Activated CD8-positive, alpha-beta memory T cell treated with anti-CD3 and anti-CD28 coated beads, Interleukin-2, amount 10 ng/mL, durations not matched to agents 7 days and 5 days (primary cell): ENCODE measurements at places on chromosomes 7 and 10. TPM values are rescaled to one million over a fixed set of nuclear protein-coding genes. Genes with fewer than 3 reads are reported as not detected.

Gene NRG3
- not detected for total RNA-seq

Gene TMEM140
- 27.5 TPM for total RNA-seq

Gene GNAT3
- not detected for total RNA-seq

Gene PLAU
- total RNA-seq: 4.8 TPM

Gene CDHR1
- total RNA-seq: 1.6 TPM

Gene ARHGEF5
- 7.4 TPM for total RNA-seq

Gene ANKRD22
- total RNA-seq: 0.37 TPM

GRCh38 chr7:94008537-94008936 is 4.4 kb upstream of the BET1 start:
- peaks cover 9% of the 10 kb centered on the region for H3K4me1 ChIP-seq
- H3K27me3 ChIP-seq: peaks cover 20% of the 10 kb centered on the region
- DNase-seq: no peak

DNA sequence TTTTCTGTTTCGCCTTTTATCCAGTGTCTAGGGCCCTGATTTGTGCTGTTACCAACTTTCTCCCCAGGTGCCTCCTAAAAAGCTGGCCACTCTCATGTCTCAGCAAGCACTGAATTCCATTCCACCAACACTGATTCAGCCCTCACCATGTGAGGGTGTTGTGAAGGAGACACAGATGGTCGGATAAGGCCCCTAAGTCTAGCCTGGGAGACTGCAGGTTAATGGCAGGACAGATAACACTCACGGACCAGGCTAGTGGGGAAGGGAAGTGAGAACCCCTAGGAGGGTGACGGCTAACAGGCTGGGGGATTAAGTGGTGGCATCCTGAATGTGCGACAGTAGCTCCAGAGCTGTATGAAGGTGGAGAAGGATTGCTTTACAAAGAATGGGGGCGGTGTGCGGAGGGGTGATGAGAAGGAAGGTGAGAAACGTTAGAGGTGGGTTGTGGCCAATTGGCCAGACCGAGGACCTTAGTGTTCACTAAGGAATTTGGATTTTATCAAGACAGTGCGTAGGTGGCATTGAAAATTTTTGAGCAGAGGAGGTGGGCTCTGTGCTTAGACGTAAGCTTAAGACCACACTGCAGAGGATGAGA is 3.8 kb upstream of the DUSP5 start:
- H3K27me3 ChIP-seq: no peaks in the 10 kb centered on the region
- no peak overlapping the region for H3K4me3 ChIP-seq
- H3K36me3 ChIP-seq: peaks cover 17% of the 10 kb centered on the region
- H3K4me1 ChIP-seq: peaks cover 35% of the 10 kb centered on the region
- DNase-seq: no peak
- H3K27ac ChIP-seq: no peak overlapping the region

- no peaks in the 10 kb centered on the region for H3K4me1 ChIP-seq
- H3K27ac ChIP-seq: no peak overlapping the region
- H3K27me3 ChIP-seq: no peaks in the 10 kb centered on the region
- H3K36me3 ChIP-seq: no peaks in the 10 kb centered on the region
- no peak overlapping the region for H3K4me3 ChIP-seq
These were observed 139.0 kb downstream of the FGFR2 start for GRCh38 chr10:121459279-121459621.

DNA sequence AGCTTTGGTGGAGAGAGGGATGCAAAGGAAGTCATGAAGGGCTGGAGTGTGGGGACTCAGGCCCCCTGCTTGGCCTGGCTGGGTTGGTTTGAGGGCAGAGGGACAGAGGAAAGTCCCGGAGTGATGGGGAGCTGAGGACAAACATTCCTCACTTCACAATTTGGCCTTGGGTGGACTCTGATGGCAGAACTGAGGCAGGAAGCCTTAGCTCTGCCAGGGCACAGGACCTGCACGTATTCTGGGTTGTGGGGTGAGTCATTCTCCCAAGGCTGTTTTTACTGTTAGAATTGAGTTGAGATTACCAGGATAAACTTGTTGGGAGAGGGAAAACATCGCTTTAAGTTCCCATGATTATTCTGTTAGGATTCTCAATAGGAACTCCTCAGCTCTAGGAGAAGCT is 2.6 kb downstream of the GOLGA7B start:
- peaks cover 38% of the 10 kb centered on the region for H3K4me1 ChIP-seq
- peaks cover 7% of the 10 kb centered on the region for H3K27me3 ChIP-seq
- no peak for DNase-seq
- H3K4me3 ChIP-seq: peak overlapping the region; percentile 12
- peak overlapping the region; percentile 8 for H3K27ac ChIP-seq
- H3K36me3 ChIP-seq: peaks cover under 1% of the 10 kb centered on the region

GRCh38 chr7:26658389-26659084 is 205.9 kb downstream of the SKAP2 start:
- H3K4me1 ChIP-seq: no peaks in the 10 kb centered on the region
- no peak for DNase-seq
- H3K27me3 ChIP-seq: peaks cover 27% of the 10 kb centered on the region
- no peaks in the 10 kb centered on the region for H3K36me3 ChIP-seq

DNA sequence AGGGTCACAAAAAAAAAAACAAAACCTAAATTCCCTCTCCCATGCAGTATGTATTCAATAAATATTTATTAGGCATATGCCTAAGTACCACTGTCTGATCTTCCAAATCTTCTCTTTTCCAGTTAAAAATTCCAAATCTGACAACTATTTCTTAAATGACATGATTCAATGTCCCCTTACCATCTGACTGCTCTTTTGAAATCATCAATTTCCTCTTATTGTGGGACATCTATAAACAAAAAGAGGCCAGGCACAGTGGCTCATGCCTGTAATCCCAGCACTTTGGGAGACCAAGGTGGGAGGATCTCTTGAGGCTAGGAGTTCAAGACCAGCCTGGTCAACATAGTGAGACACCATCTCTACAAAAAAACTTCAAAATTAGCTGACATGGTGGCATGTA is 103.5 kb downstream of the TBXAS1 start:
- H3K4me3 ChIP-seq: no peak overlapping the region
- no peaks in the 10 kb centered on the region for H3K4me1 ChIP-seq
- no peaks in the 10 kb centered on the region for H3K36me3 ChIP-seq
- H3K27ac ChIP-seq: no peak overlapping the region

DNA sequence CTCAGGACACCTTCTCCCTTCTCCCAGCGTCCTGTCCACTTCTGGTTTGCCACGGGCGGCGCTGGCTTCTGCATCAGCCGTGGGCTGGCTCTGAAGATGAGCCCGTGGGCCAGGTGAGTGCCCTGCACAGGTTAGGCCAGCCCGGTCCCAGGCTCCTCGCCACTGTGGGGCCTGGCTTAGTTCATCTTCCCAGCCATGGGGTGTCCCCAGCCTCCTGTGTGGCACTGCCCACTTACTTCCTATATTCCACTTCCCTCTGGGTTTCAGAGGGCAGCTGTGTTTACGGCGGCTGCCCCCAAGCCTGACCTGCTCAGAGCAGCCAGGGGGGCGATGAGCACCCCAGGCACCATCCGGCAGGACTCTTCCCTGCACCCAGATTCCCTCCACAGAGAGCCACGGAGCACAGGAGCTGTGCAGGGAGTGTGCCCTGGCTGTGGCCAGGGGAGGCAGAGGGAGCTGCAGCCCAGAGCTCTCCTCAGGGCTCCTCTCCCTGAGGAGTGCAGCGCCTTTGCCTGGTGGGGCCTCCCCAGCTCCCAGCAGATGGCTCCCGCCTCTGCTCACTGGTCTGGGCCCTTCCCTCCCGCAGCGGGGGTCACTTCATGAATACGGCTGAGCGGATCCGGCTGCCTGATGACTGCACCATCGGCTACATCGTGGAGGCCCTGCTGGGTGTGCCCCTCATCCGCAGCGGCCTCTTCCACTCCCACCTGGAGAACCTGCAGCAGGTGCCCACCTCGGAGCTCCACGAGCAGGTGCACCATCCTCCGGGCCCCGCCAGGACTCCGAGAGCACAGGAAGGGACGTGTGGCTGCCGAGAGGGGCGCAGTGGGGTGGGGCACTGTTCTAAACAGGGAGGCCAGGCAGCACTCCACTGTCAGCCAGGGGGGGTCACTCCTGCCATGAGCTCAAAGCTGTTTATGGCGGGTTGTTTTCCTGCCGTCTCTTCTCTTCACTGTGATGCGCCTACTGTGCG is 6.4 kb downstream of the LFNG start:
- peaks cover 25% of the 10 kb centered on the region for H3K36me3 ChIP-seq
- H3K27me3 ChIP-seq: no peaks in the 10 kb centered on the region
- peaks cover 78% of the 10 kb centered on the region for H3K4me1 ChIP-seq
- H3K27ac ChIP-seq: peak overlapping the region; percentile 32

DNA sequence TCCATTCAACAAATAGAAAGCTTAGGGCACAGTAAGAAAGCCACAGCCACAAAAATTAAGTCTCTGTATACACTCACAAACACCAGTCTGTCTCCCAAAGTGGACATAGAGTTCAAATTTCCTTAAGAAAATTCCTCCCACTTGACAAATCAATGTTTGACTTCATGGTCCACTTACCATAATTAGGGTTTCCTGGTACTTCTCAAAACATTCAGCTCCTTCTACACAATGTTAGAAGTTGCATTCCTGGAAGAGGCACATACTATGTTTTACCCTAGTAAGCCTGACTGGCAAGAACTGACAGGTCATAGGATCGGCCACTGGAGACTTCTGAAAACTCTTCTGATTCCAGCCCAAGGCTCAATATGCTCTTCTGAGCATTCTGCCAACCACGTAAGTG is 70.5 kb downstream of the CPXM2 start:
- peaks cover 4% of the 10 kb centered on the region for H3K27me3 ChIP-seq
- H3K4me3 ChIP-seq: no peak overlapping the region
- no peaks in the 10 kb centered on the region for H3K4me1 ChIP-seq
- H3K27ac ChIP-seq: no peak overlapping the region

DNA sequence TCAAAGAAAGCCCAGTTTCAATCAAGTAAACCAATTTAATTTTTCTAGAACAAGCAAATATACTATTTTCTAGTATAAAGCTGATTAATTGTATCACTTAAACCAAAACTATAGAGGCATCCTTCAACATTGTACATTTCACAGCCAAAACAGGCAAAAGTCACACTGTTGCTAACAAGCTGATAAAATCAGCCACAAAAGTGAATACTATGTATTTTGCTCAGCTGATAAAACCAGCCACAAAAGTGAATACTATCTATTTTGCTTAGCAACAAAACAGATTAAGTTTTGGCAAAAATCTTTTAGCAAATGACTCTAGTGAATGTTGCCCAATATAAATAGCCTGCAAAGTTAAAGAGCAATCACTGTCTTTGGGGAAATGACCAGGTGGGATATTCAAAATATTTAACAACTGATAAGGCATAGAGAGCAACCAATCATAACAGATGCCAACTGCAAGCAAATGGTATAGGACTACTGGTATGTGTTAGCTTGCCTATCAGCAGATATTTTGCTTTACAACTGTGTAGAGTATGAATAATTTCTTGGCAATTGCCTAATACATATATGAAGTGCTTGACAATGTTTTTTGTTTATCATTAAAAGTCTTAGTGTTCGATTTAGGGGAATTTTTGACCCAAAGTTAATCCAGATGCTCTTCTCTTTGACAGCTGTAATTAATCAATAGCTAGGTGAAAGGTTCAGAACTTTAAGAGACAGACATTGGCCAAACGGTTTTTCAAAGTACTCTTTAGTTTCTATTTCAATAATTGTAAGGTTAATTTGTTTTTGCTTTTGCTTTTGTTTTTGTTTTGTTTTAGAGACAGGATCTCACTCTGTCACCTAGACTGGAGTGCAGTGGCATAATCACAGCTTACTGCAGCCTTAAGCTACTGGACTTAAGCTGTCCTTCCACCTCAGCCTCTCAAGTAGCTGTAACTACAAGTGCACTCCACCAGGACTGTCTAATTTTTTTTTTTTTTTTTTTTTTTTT is 44.4 kb upstream of the SP4 start:
- H3K36me3 ChIP-seq: peaks cover 14% of the 10 kb centered on the region

DNA sequence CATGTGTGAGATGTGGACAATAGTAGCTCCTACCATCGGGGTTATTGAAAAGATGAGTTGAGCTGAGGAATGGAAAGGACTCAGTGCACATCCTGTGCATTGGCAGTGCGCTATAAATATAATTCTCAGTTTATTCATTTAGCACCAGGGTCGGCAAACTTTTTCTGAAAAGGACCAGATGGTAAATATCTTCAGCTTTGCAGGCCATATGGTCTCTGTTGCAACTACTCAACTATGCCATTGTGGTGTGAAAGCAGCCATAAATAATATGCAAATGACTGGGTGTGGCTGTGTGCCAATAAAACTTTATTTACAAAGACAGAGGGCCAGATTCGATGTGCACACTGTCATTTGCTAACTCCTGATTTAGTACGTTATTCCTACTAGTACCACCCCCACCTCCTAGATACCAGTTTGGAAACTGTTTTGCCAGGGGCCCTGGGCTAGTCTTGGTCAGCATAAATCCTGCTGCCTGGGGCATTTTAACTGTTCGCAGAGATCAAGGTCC is 422.9 kb upstream of the MKI67 start:
- DNase-seq: no peak
- no peaks in the 10 kb centered on the region for H3K4me1 ChIP-seq
- no peak overlapping the region for H3K27ac ChIP-seq

DNA sequence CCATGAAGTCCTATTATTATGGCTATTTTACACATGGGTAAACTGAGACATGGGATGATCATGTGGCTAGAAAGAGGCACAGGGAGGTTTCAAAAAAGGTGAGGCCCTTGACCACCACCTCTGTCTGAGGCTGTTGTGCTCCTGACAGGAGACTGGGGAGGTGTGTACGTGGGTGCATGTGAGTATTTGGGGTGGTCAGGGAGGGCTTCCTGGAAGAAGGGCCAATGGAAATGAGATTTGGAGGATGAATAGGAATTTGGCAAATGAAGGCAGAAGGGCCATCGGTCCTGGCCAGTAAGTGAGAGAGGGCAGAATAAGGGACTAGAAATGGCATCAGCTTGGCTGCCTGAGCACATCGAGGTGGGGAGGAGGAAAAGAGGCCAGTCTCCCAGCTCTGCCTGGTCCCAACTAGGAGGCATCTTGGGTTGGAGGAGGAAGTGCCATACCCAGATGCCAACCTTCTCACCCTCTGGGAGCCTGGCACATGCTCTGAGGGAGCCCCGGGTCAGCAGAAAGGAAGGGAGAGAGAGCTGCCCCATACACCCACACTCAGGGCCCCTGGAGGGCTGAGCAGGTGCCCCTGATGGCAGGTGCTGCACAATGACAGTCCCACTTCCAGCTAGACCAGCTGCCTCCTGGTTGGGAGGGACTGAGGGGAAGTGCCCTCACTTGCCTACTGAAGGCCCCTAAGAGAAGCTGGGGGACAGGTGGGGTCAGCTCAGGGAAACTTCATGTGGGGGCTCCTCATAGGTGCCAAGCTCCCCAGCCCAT is 47.7 kb downstream of the CDH23 start:
- H3K27me3 ChIP-seq: no peaks in the 10 kb centered on the region
- no peak overlapping the region for H3K4me3 ChIP-seq
- H3K36me3 ChIP-seq: no peaks in the 10 kb centered on the region
- DNase-seq: no peak
- no peaks in the 10 kb centered on the region for H3K4me1 ChIP-seq

- peaks cover 6% of the 10 kb centered on the region for H3K36me3 ChIP-seq
- H3K4me1 ChIP-seq: peaks cover 79% of the 10 kb centered on the region
- peak overlapping the region; percentile 99 for H3K27ac ChIP-seq
- H3K27me3 ChIP-seq: no peaks in the 10 kb centered on the region
These were observed 95.5 kb downstream of the MAP3K8 start for GRCh38 chr10:30529373-30529998.

- H3K4me1 ChIP-seq: no peaks in the 10 kb centered on the region
- no peak overlapping the region for H3K27ac ChIP-seq
- no peak overlapping the region for H3K4me3 ChIP-seq
- H3K36me3 ChIP-seq: no peaks in the 10 kb centered on the region
These were observed 126.8 kb downstream of the SKIDA1 start for GRCh38 chr10:21398563-21399231.
